ENCODE measurements at places on chromosomes 5 and 9.

DNA sequence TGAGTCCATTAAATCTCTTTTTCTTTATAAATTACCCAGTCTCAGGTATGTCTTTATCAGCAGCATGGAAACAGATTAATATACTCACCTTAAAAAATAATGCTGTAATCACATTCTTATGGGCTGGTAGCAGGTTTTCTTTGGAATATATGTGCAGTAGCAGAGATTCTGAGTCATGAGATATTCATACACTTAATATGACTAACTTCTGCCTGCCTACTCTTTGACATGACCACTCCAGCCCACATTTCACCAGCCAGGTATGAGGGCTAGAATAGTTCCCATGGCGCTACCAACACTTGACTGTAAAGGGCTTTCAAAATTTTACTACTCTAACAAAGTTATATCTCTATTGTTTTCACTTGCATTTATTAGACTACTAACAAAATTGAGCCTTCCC is 74.1 kb upstream of the GHR start:
- no peak for DNase-seq

GRCh38 chr5:6383376-6383775 is 5.0 kb upstream of the MED10 start:
- DNase-seq, result no peak

DNA sequence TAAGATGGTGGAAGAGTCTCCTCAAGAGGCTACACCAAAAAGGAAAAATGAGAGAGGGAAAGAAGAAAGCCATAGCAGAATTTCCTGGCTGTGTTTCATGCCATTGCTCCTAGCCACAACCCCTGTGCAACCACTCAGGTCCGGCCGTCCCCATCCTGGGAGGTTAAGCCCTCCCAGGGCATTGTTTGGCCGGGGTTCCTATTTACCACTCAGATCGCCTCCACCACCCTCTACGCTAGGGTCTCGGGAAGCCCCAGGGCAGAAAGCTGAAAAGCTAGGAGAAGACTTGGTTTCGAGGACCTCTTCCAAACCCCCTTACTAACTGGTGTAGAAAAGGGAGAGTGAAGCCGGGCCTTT is 715 bp downstream of the RC3H2 start:
- peak; percentile 62 for DNase-seq

GRCh38 chr9:5626727-5627634 is 1.9 kb upstream of the RIC1 start:
- no peak for DNase-seq

DNA sequence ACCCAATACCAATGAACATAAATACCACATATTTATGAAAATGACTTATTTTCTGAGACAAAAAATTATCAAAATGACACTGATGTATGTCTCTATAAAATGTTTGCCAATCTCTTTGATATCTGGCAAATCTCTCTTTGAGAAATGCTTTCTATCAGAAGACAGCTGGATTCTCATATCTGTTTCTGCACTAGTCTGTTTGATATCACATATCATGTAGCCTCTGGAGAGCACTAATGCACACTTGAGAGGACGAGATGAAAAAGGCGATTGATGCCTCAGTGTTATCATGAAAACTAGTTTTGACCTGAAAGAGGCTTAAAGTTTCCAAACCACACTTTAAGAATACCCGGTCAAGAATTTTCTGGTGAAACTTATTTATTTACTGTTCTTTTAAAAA is 29.1 kb upstream of the ANKRD55 start:
- no peak for DNase-seq

- DNase-seq, result no peak
These were observed 101.5 kb upstream of the RAI14 start for GRCh38 chr5:34554641-34555040.

DNA sequence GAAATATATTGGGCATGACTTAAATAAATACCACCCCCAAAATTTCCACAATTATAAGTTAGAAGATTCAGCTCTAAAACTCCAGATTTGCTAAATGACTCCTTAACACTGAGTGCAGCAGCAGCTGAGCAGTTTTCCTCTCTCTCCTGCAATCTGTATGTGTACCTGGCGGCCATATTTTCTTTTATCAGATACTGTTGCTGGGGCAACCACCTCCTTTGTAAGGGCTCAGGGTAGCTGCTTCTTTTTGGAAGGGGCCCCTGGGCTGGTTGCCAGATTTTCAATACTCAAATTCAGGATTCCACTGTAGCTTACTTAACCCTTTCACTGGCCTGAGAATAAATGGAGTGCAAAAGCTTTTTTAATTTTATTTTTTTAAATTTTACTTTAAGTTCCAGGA is 197.0 kb downstream of the TAF11L14 start:
- no peak for DNase-seq

GRCh38 chr5:179916523-179916922 is 8.8 kb upstream of the TBC1D9B start:
- no peak for DNase-seq

- DNase-seq, result no peak
These were observed 65.4 kb downstream of the PAX5 start for GRCh38 chr9:36968574-36969215.

- no peak for DNase-seq
These were observed 84.0 kb upstream of the SLC25A48 start for GRCh38 chr5:135750506-135750905.

DNA sequence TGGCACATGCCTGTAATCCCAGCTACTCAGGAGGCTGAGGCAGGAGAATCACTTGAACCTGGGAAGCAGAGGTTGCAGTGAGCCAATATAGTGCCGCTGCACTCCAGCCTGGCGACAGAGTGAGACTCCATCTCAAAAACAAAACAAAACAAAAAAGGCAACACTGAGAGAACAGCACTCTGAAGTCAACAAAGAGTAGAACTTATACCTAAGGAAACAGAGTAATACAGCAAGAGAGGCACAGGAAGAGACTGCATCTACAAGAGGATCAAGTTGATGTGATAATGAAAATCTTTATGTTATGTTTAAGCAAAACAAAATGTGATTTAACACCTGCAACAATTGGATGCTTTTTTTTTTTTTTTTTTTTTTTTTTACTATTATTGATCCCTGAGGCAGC is 33.1 kb downstream of the FYB1 start:
- no peak for DNase-seq

GRCh38 chr5:124748687-124749594 is 2.5 kb upstream of the ZNF608 start:
- DNase-seq, result peak; percentile 95

- DNase-seq, result peak; percentile 37
These were observed 286.0 kb upstream of the TUSC1 start for GRCh38 chr9:25964239-25964638.
